ENCODE measurements at places on chromosomes 6 and 20.

DNA sequence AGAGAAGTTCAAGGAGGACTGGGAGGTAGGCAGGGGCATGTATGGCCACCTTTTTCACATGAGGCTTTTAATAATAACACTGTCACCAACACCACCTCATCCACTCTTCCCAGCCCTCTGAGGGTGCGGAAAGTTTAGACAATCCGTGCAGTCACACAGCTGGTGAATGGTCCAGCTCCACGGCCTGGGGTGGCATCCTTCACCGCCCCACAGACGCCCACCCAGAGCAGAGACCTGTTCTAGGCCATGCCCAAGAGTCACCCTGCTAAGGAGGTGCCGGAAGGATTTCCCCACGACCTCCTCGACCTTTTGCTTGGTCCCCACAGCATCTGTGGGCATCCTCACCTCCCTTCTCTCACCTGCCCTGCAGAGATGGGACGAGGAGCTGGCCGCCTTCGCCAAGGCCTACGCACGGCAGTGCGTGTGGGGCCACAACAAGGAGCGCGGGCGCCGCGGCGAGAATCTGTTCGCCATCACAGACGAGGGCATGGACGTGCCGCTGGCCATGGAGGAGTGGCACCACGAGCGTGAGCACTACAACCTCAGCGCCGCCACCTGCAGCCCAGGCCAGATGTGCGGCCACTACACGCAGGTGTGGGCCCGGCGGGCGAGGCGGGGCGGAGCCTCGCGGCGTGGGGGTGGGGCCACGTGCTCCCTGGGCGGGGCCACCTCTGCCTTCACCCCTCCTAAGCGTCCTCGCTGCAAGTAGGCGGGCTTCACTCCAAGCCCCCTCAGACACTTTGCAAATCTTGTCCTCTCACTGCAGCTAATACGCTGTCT lies 4.4 kb downstream of the PI16 start:
- no peak for DNase-seq

GRCh38 chr6:116925088-116925794 lies 48.2 kb downstream of the RFX6 start:
- DNase-seq: no peak

GRCh38 chr20:53950031-53950430 lies 120.4 kb downstream of the BCAS1 start:
- no peak for DNase-seq

- no peak for DNase-seq
These were observed 18.2 kb upstream of the TAGAP start for GRCh38 chr6:159062976-159063375.

DNA sequence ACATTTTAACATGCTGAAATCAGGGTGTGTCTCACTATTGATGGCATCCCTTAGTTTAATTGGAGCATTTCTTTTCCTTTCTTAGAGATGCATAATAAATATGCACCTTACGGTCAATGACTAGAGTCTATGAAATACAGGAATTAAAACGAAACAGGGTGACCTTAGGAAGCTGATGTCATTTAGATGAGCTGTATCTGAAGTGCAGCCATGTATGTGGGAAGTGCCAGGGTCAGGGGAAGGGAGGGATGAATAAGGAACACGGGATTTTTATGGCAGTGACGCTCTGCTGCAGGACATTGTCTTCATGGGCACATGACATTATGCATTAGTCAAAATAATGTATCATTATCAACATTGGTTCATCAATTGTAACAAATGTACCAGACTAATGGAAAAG lies 84.0 kb downstream of the AGPAT4 start:
- DNase-seq: no peak

DNA sequence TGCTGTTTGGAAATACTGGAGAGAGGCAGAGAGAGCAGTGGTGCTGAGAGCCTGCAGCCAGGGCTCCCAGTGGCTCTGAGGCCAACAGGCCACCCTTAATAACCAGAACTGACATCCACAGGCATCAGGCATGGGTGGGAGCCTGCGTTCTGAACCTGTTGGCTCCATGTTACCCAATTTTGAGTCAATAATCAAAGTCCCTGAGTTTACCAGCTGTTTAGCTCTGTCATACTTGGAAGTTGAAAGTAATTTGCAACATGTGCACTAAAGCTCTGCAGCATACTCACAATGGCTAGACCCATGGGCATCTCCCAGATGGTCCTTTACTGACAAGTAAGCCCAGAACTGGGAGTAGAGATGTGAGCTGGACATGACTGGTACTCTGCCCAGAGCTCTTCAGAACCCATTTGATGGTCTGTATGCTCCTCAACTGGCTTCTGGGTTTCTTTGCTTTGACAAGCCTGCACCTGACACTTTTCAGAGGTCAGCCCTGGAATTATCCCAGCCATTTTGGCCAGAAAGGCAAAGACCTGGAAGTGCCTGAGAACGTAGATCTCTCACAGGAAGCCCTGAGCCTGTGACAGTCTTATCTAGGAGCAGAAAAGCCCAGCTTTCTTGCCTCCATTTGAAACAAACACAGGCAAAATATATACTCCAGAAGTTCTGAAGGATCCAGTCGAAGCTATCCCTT lies 122.4 kb upstream of the CITED2 start:
- no peak for DNase-seq

- DNase-seq: no peak
These were observed 10.5 kb upstream of the TOX2 start for GRCh38 chr20:43903953-43904826.

GRCh38 chr6:146345598-146345997 lies 198.0 kb upstream of the RAB32 start:
- no peak for DNase-seq

DNA sequence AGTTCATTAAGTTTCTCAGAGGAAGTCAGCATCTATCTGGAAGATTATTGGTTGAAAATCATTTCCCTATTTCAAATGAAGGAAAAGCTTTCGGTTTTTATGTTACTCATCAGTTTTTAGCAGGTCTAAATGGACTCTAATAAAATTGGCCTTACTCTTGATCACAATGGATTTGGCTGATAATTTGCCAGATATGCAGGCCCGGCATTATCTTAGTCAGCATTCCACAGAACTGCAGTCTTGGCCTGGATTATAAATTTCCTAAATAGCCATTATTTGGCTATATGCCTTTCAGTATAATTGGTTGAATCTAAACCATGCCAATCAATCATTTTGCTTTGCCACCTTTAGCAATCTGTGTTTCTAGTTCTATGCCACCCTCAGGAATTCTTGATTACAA lies 91.7 kb upstream of the KCNQ5 start:
- DNase-seq: no peak

GRCh38 chr20:10532361-10532760 lies 97.3 kb downstream of the SLX4IP start:
- DNase-seq: no peak

DNA sequence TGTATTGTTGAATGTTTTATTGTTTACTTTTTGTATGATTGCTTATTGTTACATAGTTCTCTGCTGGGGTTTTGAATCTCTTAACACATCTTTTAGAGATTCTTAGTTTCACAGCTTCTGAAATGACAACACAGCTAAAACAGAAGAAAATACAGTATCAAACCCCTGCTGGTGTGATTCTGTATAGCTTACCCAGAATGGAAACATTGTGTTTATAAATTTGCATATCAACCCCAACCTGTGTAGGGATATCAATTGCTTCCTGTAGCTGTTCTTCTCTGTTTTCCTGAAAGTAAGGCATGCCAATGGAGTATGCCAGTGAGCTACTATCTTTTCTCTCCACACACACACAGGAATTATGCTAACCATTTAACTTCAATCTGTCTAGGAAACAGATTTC lies 64.3 kb upstream of the ID4 start:
- no peak for DNase-seq

DNA sequence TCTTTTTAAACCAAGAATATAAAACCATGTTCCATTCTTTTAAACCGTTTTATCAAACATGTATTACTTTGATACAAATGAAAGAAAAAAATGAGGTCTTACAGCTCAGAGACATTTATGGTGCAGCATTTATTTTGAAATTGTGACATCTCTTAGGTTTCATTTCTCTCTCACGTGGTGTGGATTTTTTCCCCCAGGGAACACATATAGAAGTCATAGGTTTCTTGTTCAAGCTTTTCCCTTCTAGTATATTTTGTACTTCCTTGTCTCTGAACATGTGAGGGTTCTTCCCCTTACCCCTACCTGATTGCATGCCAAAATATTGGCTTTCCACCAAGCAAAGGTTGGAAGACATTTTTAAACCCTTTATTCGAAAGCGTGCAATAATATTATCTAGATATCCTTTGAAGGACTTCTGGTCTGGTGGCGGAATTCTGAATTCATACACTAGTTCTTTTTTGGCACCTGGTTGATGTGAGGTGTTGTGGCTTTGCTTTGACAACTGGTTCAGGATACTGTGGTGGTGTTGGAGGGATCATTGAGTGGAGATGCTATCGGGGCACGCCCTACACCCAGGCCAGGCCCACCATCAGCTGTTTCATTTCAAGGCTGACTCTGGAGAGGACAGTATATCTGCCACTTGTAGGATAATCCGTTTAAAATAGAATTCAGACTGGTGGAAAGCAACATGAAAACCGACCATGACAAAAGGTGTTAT lies 5.6 kb upstream of the FAM50B start:
- no peak for DNase-seq

DNA sequence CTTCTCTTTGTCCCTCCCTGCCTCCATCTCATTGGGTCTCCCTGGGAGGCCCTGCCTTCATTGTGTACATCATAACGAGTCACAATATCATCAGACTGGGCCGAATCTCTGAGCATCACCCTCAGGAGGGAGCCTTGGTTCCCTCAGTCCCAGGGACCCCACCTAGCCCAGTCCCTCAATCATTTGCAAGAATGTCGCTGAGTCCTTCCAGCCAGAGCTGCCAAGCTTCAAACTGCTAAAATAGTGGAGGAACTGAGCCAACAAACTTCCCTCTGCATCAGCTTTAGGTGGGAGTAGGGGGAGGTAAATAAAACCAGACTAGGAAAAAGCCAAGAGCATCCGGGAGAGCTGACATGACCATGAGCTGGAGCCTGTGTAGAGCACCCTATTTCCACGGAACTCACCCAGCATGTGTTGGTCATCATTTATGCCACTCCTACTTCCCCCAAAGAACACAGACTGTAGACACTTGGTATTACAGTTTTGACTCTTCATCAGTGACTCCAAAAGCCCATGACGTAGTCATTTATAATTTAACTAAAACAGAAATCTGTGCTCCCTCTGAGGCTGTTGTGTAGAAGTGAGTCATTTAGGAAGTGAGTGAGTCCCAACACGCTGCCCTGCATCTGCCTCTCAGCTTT lies 28.8 kb upstream of the IL17A start:
- DNase-seq: no peak
